ENCODE measurements at places on chromosomes 6 and 20.

DNA sequence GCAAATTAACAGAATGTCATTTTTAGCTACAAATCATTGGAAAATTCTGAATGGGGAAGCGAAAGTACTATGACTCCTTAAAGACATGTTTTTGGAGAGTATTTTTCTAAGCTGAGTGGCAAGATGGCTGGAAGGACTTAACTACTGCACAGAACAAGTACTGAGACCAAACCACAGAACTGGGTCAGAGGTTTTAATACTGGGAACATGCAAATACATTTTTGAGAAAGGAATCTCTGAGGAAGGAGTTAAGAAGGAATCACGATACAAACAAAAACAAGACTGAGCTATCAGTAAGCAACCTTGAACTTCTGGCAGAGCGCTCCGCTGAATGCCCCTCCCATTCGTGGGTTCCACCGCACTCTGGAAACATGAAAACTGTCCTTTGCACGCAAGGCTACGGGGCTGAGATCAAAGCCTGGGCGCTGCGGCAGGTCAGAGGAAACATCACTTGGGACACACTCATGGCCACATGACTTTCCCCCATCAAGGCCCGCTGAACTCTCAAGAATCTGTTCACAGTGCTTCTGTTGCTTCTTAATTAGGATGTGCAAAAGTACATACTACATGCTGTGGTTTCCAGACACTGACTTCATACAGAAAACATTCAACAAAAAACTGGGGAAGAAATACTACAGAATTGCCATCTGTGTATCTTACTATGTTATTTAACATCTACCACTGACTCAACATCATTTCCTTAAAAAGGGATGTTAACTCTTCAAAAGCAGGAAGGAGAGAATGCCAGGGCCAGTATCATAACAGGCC lies 27.8 kb downstream of the SLC23A2 start:
- DNase-seq = no peak

- DNase-seq = peak; percentile 60
These were observed 9.9 kb upstream of the HLA-B start for GRCh38 chr6:31366693-31367470.

GRCh38 chr20:45011108-45011526 lies 44.8 kb downstream of the STK4 start:
- peak; percentile 69 for DNase-seq

DNA sequence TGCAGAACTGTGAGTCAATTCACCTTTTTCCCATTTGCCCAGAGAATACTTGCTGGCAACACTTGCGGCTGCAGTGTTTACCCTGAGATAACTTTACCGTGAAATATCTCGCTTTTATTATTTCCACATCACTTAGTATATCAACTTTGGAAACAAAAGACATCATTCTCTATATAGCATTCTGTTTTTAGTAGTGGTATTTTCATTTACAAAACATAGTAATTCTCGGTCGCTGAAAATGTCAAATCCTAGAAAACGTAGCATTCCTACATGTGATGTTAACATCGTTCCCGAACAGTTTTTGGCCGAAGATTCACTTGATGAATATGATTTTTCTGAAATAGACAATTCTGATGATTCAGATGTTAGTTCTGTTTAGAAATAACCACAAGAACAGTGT lies 52.0 kb downstream of the NHLRC1 start:
- no peak for DNase-seq

DNA sequence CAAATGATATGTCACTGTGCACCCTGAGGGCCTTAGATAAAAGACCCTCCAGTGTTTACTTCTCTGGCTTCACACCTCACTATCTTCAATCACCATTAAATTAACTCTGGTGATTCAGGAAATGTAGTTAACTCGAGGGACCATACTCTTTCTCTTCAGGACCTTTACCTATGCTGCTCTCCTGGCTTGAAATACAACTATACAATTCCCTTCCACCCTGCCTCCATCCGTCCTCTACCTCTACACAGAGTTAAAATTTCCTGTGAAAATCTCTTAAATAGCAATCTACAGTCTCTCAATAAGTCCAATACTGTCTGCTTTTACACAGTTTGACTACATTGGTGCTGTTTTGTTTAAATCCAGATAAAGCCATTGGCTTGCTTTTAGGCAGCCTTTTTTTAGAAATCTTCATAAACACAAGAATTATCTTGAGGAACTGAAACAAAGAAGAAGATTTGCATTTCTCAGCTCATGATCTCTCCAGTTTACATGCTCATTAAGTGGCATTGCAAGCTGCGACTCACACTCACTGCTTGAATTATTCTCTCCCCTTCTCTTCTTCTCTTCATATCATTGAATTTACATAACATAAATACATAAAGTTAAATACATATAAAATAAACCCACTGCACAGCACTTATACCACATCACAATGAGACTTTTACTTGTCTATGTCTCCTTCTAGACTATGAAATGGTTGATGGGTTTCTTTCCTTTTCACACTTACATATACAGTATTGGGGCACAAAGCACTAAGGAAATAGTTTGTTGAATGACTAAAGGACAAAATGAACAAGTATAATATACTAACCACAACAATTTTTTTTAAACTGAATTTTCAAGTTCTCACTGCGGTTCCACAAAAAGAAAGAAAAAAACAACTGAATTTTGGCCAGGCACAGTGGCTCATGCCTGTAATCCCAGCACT lies 239.0 kb upstream of the KCNQ5 start:
- DNase-seq = no peak

DNA sequence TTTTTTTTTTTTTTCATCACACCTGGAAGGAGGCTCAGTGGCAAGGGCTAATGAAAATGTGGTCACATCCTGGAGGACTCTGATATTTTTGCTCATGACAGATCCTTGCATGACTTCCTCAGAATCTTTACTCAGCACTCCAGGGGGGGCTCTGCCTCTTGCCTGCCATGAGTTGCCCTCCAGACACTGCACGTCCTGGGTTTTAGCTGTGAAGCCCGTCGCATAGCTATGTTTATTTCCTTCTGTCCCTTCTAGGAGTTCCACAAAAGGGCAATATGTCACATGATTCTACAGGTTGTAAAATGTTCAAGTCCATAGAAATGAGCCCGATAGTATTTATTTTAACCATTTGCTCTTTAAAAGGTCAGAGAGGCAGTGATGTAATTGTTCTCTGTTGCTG lies 18.2 kb downstream of the MAS1 start:
- DNase-seq = no peak

DNA sequence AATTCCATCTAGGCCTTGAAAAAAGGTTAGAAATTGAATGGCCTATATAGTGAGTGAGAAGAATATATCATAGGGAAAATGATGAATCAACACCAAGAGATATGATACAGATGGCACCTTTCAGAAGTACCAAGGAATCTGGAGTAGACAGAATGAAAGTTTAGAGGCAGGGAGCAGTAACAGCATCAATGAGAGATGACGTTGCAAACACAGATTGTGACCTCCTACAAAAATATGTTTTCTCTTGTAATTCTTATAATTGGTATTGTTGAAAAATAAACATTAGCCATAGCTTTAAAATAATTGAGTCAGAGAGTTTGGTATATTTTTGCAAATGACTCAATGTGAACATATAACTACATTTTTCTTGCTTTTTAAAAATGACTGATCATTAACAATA lies 1223.1 kb upstream of the GJE1 start:
- DNase-seq = no peak

GRCh38 chr6:168101590-168102314 lies 22.7 kb upstream of the FRMD1 start:
- no peak for DNase-seq

DNA sequence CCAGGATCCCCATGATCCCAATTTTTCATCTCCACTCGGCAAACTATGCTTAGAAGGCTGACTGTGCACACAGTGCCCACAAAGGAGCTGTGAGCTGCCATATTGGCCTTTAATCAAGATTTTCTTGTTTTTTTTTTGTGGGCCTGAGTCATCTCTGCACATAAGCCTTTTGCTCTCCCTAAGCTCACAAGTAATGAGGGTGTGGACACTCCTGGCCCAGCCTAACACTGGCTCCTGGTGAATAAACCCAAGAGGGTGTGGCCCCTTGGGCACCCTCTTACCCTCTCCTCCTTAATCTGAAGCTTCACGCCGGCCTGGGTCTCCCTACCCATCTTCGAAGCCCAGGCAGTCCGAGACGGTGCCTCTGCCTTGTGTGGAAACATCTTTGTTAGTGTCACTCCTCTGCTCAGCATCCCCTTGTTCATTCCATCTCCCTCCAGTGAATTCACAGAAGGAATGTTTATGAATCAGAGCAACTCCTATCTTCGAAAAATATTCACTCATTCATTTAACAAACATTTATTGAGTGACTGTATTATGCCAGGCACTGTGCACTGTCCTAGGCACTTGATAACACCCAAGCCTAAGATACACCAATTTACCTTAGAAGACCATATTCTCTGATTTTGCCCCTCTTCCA lies 22.2 kb upstream of the MRPS10 start:
- DNase-seq = no peak

GRCh38 chr20:50053362-50054230 lies 59.4 kb downstream of the UBE2V1 start:
- DNase-seq = no peak

- DNase-seq = peak; percentile 6
These were observed 51.3 kb downstream of the DAAM2 start for GRCh38 chr6:39843305-39844020.

DNA sequence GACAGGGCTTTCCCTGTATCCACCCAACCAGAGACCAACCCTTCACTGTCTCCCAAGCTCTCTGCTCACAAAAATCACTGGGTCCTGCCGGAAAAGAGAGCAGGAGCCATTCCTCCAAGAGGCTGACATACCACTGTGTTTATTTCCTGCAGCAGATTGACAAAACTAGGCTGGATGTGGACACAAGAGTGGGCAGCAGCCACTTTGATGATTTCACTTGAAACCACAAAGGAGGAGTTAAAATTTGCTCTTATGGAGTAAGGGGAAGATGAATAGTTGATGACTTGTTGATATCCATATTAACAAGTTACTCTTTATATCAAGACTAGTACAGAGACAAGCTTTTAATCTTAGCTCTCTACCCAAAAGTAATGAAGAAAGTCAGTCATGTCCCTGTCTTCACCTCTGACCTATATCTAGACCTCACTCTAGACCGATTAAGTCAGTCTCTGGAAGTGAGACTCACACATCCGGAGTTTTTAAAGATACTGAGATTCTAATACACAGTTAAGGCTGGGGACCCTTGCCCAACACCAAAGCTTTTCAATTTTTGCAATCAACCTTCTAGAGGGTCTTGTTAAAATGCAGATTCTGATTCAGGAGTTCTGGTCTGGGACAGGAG lies 73.8 kb downstream of the SCML4 start:
- DNase-seq = no peak

- DNase-seq = no peak
These were observed 826.9 kb upstream of the EYS start for GRCh38 chr6:66533921-66534404.

GRCh38 chr6:110520992-110521543 lies 44.7 kb upstream of the SLC22A16 start:
- DNase-seq = no peak

DNA sequence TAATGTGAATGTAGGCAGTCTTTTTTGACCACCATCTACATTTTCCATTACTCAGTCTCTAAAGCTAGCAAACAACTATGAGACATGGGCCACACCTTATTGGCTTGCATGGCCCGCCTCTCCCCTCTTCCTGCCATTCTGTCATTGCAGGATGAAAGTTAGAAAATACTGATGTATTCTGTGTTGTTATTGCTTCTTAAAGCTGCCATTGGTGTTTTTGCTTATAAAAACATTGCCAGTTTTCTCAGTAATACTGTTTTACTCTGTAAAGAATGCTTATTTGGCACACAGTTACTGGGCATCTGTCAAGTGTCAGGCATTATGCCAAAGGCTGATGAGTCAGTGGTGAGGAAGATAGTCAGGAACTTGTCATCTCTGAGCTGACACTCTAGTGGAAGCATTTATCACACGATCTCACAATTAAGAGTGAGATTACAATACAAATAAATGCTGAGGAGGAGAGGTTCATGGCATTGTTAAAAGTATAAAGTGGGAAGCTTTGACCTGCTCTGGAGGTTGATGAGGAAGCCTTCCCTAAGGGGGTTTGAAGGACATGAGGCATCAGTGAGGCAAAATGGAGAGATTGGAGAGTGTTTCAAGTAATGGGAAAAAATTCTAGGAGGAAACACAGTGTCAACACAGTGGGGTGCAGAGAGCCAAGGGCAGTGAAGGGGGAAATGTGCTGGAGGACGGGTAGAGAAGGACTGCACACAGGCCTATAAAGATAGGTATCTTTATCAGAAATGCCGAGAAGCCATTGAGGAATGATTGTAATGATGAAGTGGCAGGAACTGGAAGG lies 14.7 kb downstream of the KLHL32 start:
- no peak for DNase-seq

GRCh38 chr20:16350465-16350864 lies 222.8 kb downstream of the KIF16B start:
- DNase-seq = no peak

GRCh38 chr6:125853168-125853567 lies 62.4 kb downstream of the NCOA7 start:
- DNase-seq = no peak

GRCh38 chr6:112245511-112246203 lies 8.7 kb downstream of the LAMA4 start:
- no peak for DNase-seq

GRCh38 chr20:11454966-11455799 lies 462.5 kb upstream of the BTBD3 start:
- DNase-seq = peak; percentile 29

DNA sequence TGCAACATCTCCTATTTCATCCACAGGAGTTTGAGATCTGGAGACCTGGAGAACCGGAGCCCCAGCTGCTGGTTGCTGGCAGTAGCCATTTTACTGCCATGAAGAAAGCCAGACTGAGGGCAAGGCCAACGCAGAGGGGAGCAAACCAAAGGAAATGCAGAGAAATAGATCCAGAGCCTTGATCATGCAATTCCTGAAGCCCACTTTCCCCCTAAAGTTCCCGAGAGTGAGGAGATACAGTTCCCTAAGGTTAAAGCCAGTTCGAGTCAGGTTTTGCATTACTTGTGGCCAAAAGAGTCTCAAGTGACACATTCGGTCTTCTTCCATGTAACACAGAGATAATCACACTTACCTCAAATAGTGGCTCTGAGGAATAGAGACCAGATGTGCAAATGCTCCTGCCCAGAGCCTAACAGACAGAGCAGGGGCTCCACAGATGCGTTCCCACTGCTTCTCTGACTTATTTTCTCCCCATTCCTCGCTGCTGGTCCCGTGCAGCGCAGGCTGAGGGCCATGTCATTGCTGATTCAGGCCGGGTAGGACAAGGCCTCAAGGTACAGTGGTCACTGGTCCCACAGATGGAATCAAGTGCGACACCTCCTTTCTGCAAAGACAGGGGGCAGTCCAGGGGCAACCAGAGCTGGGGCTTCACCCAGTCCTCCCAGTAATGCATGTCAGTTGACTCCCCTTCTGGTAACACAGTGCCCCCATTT lies 35.1 kb upstream of the NFATC2 start:
- no peak for DNase-seq

All from T47D (cell line).